ENCODE measurements at places on chromosomes 1 and 21.

DNA sequence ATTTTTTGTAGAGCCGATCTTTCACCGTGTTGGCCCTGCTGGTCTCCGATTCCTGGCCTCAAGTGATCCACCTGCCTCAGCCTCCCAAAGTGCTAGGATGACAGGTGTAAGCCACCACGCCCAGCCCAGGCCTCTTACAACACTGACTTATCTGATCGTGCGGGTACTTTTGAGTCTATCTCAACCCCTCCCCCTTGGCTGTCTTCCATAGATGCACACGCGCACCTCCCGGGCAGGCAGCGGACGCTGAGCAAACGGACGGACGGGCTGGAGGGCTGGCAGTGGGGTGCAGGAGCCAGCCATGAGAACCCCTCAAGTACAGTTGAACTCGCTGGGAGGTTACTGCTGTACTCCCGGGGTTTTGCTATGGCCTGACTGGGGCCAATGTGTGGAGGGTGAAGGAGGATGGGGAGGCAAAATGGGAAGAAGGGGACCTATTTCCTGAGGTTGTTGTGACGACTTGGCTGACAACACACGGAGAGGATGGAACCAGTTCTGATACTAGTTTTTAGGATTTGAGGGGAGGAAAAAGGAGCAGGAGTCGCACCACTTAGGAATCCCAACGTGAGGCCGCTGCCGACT, 959 bp downstream of the CD58 start:
- peak; percentile 74 for DNase-seq

GRCh38 chr1:192311281-192311680, 5.5 kb upstream of the RGS21 start:
- DNase-seq, result peak; percentile 44

GRCh38 chr21:42026082-42026435, 15.9 kb upstream of the ZBTB21 start:
- no peak for DNase-seq

DNA sequence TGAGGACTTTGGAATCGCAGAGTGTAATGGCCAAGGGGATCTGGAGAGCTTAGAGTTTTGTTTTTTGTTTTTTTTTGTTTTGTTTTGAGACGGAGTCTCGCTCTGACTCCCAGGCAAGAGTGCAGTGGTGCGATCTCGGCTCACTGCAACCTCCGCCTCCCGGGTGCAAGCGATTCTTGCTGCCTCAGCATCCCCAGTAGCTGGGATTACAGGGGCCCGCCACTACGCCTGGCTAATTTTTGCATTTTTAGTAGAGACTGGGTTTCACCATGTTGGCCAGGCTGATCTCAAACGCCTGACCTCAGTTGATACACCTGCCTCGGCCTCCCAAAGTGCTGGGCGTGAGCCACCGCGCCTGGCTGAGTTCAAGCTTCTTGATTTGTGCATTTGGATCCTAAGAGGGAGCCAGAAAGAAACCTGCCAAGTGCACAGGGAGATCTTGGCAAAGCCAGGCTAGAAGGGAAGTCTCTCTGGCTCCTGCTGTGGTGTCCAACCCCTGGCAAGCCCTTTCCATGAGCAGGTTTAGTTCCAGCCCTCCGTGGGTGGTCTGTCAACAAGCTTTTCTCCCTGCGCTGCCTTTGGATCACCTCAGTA, 852 bp downstream of the FAAH start:
- no peak for DNase-seq

DNA sequence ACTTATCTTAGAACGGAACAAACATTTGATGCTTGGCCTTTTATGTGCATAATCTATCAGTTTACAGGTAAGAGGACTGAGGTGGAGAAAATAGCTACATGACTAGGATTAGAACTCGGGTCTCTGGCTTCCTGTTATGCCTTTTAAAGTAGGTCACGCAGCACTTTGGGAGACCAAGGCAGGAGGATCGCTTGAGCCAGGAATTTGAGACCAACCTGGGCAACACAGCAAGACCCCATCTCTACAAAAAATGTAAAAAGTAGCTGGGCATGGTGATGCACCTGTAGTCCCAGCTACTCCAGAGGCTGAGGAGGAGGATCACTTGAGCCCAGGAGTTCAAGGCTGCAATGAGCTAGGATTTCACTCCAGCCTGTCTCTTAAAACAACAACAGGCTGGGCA, 81.9 kb upstream of the AKT3 start:
- DNase-seq, result no peak

DNA sequence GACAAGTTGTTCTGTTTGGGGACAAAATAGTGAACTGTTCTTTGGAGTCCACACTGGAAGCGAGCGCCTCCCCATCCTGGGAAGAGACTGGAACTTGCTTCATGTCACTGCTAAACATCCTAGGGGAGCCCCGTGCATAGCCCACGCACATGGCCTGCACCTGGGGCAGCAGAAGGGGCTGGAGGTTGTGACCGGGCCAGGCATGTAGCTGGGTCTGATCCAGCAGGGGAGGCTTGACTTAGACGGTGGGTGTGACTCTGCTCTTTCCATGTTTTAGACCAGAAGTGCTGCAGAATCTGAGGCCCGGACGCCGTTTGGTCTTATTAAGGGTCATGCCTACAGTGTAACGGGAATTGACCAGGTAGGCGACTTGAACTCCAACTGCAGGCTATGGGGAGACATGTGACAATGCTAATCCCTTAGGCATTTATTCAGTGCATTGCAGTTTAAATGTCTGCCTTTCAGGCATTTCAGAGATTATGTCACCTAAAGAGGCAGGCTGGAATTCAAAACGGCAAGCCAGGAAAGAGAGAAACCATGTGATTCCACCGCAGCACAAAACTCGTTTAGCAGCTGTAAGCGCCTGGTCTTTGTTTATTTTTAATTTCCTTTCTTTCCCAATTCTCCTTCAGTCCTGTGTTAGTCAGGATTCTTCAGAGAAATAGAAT, 21.8 kb downstream of the CAPN9 start:
- peak; percentile 86 for DNase-seq

GRCh38 chr1:35539824-35540261, 17.4 kb downstream of the KIAA0319L start:
- no peak for DNase-seq

- DNase-seq, result no peak
Measured at GRCh38 chr1:106746448-106747085, 309.9 kb upstream of the PRMT6 start.

GRCh38 chr1:25009671-25010262, 79.7 kb upstream of the RUNX3 start:
- DNase-seq, result no peak

- no peak for DNase-seq
Measured at GRCh38 chr1:235999259-235999925, 65.5 kb downstream of the NID1 start.

DNA sequence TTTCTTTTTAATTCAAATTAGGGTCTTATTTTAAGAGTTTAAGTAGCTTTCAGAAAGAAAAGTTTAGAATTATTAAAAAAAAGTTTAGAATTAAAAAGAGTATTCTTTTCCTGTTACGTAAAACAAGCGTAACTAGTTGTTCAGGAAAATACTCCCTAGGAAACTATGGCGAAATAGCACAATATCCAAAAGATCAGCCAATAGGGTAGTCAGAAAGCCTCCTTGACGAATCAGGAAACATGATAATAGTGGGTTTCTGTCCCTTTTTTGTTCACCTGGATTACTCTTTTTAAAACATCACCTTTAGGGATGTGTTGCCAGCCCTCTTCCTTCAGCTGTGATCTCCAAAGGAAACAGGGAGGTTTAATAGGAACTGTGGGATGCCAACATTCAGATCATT, 25.2 kb downstream of the S1PR1 start:
- DNase-seq, result no peak

GRCh38 chr1:24126672-24127023, 14.7 kb upstream of the MYOM3 start:
- no peak for DNase-seq

DNA sequence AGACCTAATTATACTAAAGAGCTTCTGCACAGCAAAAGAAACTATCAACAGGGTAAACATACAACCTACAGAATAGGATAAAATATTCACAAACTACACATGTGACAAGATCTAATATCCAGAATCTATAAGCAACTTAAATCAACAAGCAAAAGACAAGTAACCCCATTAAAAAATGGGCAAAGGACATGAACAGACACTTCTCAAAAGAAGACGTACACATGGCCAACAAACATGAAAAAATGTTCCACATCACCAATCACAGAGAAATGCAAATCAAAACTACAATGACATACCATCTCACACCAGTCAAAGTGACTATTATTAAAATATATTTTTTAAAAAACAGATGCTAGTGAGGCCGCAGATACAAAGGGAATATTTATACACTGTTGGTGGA, 99.8 kb downstream of the FAF1 start:
- no peak for DNase-seq

- no peak for DNase-seq
Measured at GRCh38 chr1:42143896-42144710, 9.1 kb upstream of the GUCA2B start.

DNA sequence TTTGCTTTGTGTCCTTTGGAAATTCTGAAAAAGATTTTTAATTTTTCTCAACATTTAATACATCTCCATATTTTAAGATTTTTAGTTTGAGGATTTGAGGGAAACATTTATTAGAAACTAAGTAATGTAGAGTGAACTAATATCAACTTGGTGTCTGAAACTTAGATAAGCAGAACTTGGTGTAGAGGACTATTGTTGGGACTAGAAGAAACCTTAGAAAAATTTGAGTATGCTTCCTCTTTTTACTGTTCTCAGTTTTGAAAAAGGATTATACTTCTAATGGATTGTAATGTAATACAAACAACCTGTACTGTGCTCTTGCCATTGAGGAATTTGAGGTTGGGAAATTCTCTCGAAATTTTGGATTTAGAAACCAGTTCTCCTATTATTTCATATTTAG, 2.4 kb downstream of the FNBP1L start:
- DNase-seq, result no peak

- DNase-seq, result no peak
Measured at GRCh38 chr1:170660871-170661645, 2.9 kb upstream of the PRRX1 start.

- peak; percentile 64 for DNase-seq
Measured at GRCh38 chr1:223706077-223706973, 6.0 kb upstream of the CAPN2 start.

- DNase-seq, result no peak
Measured at GRCh38 chr1:203523667-203524066, 29.7 kb downstream of the OPTC start.

- DNase-seq, result no peak
Measured at GRCh38 chr1:40810927-40811326, 27.3 kb downstream of the KCNQ4 start.

GRCh38 chr1:228706305-228706704, 29.0 kb upstream of the RHOU start:
- DNase-seq, result no peak

DNA sequence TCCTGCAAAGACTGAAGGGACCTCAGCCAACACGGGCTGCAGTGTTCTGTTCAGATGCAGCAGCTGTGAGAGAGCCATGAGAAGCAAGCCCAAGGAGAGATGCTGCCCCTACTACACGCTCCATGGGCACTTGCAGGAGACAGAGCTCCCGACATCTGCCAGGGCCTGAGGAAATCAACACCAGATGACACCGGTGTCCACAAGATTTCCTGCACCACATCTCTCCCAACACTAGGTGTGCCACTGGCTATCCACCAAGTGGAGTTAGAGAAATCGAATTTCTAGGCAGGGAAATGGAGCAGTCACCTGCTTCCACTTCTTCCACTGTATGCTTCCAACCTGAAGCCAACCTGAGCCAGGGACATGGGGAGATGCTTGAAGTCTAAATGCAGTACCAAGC, 445.3 kb downstream of the RWDD3 start:
- no peak for DNase-seq

- no peak for DNase-seq
Measured at GRCh38 chr1:160256396-160257046, 5.8 kb downstream of the DCAF8 start.

DNA sequence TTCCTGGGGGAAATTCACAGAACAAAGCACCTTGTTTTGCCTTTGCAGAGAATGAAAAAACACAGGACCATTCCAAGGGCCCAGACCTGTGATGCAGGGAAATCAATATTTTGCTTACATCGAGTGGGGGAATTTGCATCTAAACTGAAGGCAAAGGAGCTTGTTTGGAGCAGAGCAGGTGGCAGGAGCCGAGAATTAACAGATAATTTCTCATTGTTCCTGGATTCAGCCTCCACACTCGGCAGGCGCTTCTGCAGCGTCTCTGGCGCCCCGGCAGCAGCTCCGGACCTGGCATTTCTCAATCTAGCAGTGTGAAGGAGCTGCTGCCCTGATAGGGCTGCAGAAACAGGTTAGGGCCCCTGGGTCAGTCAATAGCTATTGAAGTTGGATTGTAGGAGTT, 2.0 kb upstream of the SYT6 start:
- no peak for DNase-seq

DNA sequence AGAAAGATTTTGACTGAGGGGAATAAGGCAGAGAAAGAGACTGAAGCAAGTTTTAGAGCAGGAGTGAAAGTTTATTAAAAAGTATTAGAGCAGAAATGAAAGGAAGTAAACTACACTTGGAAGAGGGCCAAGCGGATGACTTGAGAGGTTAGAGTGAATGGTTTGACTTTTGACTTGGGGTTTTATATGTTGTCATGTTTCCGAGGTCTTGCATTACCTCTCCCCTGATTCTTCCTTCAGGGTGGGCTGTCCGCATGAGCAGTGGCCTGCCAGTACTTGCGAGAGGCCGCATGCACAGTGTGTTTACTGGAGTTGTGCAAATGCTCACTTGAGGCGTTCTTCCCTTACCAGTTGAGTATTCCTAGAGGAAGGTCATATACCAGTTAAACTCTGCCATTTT, 13.0 kb upstream of the DENND2D start:
- no peak for DNase-seq

GRCh38 chr1:157753611-157754010, 23.3 kb downstream of the FCRL2 start:
- no peak for DNase-seq

GRCh38 chr21:39346206-39346605, 2.7 kb downstream of the HMGN1 start:
- DNase-seq, result no peak

- peak; percentile 60 for DNase-seq
Measured at GRCh38 chr1:235648954-235649367, 623 bp downstream of the GNG4 start.

GRCh38 chr1:88998716-88999115, 6.3 kb upstream of the KYAT3 start:
- DNase-seq, result peak; percentile 99

DNA sequence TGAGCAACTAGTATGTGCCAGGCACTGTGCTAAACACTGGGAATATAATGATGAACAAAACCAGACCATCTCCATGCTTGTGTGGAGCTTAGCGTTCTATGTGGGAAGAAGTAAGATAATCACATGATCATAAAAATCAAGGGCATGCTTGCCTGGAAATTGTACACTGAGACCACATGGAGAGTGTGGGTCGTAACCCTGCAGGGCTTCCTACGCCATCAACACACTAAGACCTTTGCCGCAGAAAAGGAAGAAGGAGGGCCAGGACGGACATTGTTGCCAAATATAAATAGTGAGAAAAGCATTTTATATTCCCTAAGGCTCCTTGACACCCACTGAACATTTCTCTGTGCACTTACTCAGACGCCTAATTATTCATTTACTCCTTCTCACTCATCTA, 388.1 kb upstream of the VAMP3 start:
- DNase-seq, result no peak

- peak; percentile 2 for DNase-seq
Measured at GRCh38 chr1:194705123-194705854, 1518.9 kb upstream of the B3GALT2 start.

GRCh38 chr1:25973610-25974321, 24.1 kb downstream of the PAFAH2 start:
- DNase-seq, result no peak

GRCh38 chr21:44911068-44911383, 9.7 kb downstream of the ITGB2 start:
- DNase-seq, result no peak

GRCh38 chr1:56491441-56491840, 87.9 kb downstream of the PLPP3 start:
- no peak for DNase-seq

All from trophoblast cell (in vitro differentiated cells and primary cell).